ENCODE measurements at places on chromosomes 13 and 19. TPM values are rescaled to one million over a fixed set of nuclear protein-coding genes. Genes with fewer than 3 reads are reported as not detected.

The SPC24 gene
- total RNA-seq: 62.2 TPM

The KLF1 gene
- 0.89 TPM for total RNA-seq

The CYP2A6 gene
- total RNA-seq: 0.25 TPM

The CGB2 gene
- not detected for total RNA-seq

DNA sequence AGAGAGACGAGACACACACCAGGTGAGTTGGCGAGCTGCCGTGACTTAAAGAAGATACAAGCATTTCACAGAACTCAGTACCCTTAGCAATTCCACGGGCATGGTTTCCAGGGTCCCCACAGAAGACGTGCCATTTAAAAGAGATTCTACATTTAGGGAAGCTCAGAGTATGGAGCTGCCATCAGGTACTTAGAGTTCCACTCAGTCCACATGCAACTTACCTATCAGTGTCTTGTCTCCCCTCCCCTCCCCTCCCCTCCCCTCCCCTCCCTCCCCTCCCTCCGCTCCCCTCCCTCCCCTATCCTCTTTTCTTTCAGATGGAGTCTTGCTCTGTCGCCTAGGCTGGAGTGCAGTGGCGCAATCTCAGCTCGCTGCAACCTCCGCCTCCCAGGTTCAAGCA lies 12.2 kb downstream of the ZNF30 start:
- DNase-seq: no peak

- DNase-seq: peak; percentile 74
Observed at GRCh38 chr19:53865918-53866864, 1.5 kb upstream of the MYADM start.

GRCh38 chr19:30222992-30223865 lies 149.0 kb upstream of the ZNF536 start:
- peak; percentile 45 for DNase-seq

GRCh38 chr19:22735911-22736645 lies 47.9 kb downstream of the ZNF99 start:
- DNase-seq: no peak

GRCh38 chr19:14402332-14403144 lies 16.6 kb downstream of the DDX39A start:
- DNase-seq: no peak

- DNase-seq: no peak
Observed at GRCh38 chr19:51926426-51926783, 867 bp upstream of the ZNF613 start.

DNA sequence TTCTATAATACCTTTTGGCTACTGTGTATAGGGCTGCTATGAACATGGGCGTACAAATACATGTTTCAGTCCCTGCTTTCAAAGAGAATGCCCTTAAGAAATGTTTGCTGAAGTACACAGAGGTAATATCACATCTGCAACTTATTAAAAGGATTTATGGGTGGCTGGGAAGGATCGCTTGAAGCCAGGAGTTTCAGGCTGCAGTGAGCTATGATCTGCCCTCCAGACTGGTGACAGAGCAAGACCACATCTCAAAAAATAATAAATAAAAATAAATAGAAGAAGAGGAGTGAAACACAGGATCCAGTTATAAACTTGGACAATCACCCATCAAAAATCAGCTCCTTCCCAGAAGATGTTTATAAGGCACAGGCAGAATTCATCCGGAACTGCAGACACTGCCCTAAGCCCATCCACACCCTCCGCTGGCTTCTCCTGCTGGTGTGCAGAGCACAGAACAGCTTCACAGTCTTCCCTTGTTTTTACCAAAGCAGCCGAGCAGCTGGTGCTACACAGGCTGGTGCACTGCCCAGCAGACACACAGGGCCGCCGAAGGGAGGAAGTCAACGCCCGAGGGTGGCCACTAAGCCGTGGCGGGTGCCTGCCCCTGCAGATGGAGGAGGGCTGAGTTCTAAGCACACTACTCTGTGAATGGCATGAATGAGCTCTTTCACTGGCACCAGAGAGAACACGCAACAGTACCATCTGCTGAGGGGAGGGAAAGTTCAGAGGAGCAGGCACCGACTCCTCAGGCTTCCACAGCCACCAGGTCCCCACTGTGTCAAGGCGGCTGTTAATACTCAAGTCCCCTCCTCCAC lies 44.0 kb downstream of the BRD4 start:
- no peak for DNase-seq

DNA sequence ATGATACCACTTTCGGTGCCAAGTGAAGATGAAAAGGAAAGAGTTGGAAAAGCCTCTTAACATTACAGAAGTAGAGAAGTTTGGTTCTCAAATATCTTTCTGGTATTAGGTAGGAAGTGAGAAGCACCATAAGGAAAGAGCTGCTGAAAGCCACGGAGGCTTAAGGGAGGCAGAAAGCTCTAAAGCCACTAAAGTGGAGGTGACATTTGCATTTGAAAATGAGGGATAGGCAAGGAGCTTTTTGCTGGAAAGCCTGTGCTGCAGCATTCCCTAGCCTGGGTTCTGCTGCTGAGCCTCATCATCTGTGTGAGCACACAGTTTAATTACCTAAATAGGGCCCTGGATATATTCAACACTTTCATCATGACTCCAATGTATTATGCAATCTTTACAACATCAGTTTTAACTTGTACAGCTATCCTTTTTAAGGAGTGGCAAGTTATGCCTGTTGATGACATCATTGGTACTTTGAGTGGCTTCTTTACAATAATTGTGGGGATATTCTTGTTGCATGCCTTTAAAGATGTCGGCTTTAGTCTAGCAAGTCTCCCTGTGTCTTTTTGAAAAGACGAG lies 315.4 kb downstream of the RBM26 start:
- no peak for DNase-seq

DNA sequence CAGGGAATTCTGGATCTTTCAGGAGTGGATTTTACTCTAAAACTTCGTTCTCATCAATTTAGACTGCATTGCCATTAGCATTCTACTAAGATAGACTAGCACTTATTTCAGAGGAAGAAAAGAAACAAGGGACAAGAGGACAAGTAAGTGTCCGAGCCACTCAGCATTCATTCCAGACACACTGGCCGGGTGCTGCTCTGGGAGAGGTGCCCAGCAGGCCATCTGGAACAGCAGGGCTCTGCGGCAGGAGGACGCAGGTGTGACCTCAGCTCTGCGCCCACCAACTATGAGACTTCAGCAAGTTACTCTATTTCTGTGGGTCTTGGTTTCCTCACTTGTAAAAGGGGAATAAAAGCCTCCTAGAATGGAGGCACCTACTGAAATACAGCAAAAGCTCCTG lies 4.2 kb downstream of the EPS15L1 start:
- no peak for DNase-seq

GRCh38 chr13:54513254-54513653 lies 1484.6 kb downstream of the OLFM4 start:
- DNase-seq: no peak

DNA sequence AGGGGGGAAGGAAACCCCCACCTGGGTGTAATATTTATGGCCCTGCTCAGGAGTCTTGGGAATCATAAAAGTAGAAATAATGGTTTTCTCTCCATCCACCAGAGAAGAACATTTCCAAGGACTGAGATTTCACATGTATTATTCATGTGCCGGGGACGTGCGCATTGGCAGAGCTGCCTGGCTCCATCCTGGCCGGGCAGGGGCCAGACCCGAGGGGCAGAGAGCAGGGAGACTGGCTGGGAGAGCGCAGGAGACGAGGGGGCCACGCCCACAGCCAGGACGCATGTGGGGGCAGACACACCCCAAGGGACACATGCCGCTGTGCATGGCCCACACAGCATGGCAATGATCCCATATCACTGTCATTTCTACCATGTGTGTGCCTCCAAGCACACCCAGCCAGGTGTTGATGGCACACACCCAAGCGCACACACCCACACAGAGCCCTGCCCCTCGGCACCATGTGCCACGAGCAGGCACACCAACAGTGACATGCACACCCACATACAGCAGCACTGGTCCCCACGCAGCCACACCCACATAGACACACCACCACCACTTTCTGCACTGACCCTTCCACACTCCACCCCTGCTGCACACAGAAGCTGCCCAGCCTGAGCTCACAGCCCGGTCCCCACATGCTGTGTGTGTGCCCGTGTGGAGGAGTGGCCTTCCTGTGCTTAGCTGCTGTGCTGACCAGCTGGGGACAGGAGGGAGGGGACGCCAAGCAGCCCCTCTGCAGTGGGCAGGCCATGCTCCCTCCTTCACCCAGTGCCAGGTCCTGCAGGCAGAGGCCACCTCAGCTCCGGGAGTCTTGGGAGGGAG lies 39.3 kb downstream of the CEBPG start:
- DNase-seq: no peak

- DNase-seq: no peak
Observed at GRCh38 chr13:20457670-20458069, 68.0 kb downstream of the CRYL1 start.

- no peak for DNase-seq
Observed at GRCh38 chr19:10141973-10142372, 22.3 kb upstream of the EIF3G start.

- DNase-seq: no peak
Observed at GRCh38 chr19:6378486-6378885, 2.8 kb upstream of the PSPN start.

DNA sequence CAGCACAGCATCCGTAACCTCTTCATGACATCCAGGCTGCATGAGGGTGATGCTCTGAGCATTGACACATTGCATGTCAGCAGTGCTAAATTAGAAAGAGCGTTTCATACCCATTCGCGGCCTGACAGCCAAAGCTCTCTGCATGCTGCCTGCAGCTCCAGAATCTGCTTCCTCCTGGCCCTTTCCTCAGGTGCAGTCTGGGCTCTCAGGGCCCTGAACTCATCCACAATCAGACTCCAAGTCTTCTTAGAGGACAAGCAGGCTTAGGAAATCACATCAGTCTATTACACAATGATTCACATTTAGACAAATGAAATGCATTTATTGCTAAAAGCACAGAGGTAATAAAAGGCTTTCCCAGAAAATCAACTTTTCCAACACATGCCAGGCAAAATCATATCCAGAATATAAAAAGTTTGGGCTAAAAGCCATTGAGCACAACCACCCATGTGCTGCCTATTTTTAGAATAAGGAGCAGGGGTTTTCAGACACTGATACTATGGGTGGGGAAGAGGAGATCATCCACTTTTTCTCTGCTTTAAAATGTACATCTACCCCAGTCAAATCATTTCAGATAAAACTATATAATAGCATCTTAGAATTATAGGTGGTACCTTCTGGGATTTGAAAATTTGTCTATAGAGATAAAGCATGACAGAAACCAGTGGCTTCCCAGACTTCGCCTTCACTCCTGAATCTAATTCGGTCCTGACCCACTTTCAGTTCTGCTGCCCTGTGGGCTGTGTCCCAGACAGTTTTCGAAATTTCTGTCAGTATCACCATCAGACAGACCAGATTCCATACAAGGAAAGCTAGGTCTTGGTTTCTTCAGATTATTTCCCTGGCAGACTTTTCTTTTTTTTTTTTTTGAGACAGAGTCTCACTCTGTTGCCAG lies 109.3 kb downstream of the COL4A2 start:
- no peak for DNase-seq

DNA sequence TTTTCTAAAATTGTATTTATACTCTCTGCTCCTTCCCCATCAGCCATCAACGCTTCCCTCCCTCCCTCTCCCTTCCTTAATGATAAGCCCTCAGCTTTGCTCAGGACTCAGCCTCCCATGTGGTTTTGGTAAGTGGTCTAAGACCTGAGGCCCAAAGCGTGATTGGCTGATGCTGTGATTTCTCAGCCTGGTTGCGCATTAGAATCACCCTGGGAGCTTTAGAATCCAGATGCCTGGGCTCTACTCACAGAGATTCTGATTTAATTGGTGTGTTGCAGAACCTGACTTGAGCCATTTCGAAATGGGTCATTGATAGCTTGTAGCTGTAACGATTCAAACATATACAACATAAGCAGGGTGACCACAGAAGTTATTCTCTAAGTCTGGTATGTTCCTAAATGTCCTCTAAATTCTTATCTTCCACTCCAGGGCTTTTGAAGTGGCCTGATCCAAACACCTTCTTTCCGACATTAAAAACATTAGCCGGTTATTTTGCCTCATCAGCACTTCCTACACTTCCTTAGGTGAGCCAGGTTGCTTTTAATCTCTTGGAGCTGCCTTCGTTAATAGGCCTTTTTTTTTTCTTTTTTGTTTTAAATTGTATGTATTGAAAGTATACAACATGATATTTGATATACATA lies 60.6 kb downstream of the LRCH1 start:
- no peak for DNase-seq
